ENCODE measurements at places on chromosomes 12 and 14.

GRCh38 chr12:78062786-78063185, 232.1 kb downstream of the NAV3 start:
- no peak for DNase-seq

GRCh38 chr12:32588604-32589003, 90.5 kb upstream of the DNM1L start:
- DNase-seq = no peak

DNA sequence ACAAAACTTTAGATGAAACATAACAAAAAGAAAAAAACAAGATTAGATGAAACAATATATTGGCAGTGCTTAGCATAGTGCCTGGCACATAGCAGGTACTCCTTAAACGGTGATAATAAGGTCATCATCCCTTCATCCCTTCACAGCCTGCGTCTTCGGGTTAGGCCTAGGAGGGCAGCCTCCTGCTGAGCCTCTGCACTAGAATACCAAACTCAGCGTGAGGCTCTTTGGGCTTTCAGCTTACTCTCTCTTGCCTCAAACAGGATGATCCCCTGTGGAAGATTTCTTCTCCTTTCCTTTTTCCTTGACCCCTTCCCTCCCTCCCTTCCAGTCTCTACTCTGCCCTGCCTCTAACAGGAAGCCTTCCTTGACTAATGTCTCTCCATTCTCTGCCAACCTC, 14.4 kb upstream of the FIGNL2 start:
- DNase-seq = no peak

GRCh38 chr12:49984476-49985359, 12.0 kb downstream of the AQP6 start:
- DNase-seq = no peak

DNA sequence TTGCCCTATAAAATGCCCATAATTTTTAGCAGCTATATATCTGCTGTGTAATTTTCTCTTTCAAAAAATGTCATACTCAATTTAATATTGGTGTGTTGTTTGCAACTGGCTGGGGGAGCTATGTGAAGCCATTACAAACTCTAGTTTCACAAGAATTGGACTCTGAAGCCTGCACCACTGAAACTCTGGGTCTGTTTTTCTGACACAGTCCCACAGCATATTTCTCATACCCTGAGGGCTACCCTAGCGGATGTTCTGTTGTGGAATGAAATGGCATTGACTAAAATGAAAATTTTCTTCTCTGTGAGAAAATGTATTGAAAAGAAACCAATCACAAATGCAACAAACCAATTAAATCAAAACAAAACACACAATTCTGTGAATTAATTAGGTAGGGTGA, 284.6 kb upstream of the NPAS3 start:
- no peak for DNase-seq

GRCh38 chr14:99744199-99744872, 48.9 kb upstream of the EML1 start:
- no peak for DNase-seq

GRCh38 chr14:77027538-77028383, 747 bp downstream of the IRF2BPL start:
- peak; percentile 61 for DNase-seq

- no peak for DNase-seq
Observed at GRCh38 chr12:54984658-54985376, at the start of gene TESPA1. TSS of gene TESPA1 (minus strand) at chr12:54984762. CDS start at chr12:54974562, 10,200 bp downstream.

GRCh38 chr12:56884421-56884820, 49.8 kb downstream of the SDR9C7 start:
- DNase-seq = no peak
